ENCODE measurements at places on chromosomes 4 and X.

DNA sequence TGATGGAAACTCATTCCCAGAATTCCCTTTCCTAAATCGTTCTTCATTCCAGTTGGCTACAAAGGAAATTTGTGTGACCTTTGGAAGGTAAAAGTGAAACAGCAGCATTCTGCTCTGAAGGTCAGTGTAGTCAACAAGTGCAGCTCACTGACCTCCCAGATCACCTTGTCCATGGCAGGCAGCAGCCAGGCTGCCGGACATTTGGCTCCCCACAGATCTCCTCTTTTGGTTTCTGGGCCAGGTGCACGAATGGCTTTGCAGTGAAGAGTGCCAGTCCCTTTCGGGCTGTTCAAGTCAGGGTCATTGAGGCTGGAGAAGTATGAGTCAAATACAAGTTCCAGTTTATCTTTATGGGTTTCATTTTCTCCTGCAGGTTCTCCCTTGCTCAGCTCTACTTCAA is 14.3 kb downstream of the GPRIN3 start:
- DNase-seq: no peak

DNA sequence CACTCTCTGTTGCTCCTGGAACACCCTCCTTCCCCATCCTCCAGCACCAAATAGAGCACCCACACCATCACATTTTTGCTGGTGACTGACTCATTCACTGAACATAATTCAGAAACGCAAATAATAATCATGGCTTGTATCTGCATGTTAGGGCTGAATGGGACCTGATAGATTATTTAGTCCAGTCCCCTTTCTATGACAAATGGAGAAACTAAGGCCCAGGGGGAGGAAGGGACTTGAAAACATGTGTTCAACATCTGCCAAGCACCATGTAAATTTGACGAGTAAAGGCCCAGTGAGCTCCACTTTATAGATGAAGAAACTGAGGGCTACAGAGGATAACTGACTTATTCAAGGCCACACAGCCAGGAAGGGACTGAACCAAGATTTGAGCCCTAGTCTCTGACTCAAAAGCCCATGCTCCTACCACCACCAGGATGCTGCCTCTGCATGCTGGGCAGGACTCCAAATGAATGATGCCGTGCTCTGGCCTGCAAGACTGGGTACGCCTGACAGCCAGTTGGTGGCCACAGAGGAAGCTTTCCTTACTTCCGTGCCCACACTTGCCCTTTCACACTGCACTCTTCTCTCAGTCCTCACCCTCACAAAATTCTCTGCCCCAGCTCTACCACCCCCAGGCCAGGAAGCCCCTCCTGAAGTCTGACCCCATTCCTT is 133.3 kb upstream of the PJA1 start:
- DNase-seq: no peak

DNA sequence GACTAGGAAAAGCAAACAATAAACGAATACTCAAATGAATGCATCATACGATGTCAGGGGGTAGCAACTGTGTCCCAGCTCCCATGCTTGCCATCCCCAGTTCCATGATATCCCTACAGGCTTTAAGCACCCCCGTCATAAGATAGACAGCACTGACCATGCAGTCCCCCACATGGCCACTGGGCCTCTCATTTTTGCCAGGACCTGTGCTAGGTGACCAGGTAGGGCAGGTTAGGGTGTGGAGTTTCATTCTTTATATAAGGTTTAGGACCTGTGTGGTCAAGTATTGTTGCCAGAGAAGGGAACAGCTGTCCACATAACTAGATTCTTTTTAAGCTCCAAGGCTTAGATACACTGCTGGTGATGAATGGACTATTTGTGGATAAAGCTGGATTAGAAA is 9.7 kb downstream of the PPEF2 start:
- DNase-seq: no peak

DNA sequence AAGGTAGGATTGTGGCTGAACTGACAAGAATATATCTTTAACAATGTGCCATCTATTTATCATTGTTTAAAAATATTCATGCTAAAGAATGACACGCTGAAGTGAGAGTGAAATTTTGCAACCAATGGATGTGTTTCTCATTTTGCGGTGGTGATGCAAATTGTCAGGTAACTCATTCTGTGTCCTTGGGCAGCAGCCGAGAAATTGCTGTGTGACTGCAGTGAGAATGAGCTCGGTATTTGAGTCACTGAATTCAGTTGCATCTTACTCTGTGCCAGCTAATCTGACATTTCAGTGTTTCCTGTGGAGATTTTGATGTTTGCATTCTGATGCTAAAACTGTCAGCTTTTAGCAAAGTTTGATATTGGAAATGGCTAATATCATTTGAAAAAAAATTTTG is 28.1 kb downstream of the MCUB start:
- DNase-seq: no peak

GRCh38 chr4:137389911-137390520 is 142.3 kb downstream of the PCDH18 start:
- DNase-seq: no peak

DNA sequence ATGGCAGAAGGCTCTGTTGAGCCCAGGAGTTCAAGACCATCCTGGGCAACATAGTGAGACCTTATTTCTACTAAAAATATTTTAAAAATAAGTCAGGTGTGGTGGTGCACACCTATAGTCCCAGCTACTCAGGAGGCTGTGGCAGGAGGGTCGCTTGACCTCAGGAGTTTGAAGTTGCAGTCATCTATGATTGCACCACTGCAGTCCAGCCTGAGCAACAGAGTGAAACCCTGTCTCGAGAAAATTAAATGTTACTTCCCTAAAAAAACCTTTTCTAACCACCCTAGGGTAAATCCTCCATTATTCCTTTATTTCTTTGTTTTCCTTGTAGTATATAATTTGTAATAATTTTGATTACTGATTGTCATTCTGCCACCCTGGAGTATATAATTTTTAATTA is 7.9 kb downstream of the FAM200B start:
- DNase-seq: no peak
